Smooth muscle cell of the pulmonary artery (primary cell): ENCODE measurements at places on chromosomes 12 and 14. TPM values are rescaled to one million over a fixed set of nuclear protein-coding genes. Genes with fewer than 3 reads are reported as not detected.

The BAG5 gene
- total RNA-seq = 24.1 and 25.2 TPM in 2 replicates

The MSRB3 gene
- 91.8 and 103 TPM in 2 replicates for total RNA-seq

The TAS2R46 gene
- total RNA-seq = 2.6 and 4.8 TPM in 2 replicates

The USP5 gene
- 90.6 and 117 TPM in 2 replicates for total RNA-seq

The PROX2 gene
- total RNA-seq = not detected in 2 replicates

The RNASE1 gene
- 1.6 and 7.6 TPM in 2 replicates for total RNA-seq

The MYBPC1 gene
- total RNA-seq = under 0.01 TPM in 1 of 2 replicates, not detected in the other

The MMP17 gene
- 2.6 and 7.8 TPM in 2 replicates for total RNA-seq

The CABP1 gene
- total RNA-seq = 1.6 and 21.4 TPM in 2 replicates

The SLCO1B3 gene
- total RNA-seq = 0.07 TPM in 1 of 2 replicates, not detected in the other

The TRIP11 gene
- 54.8 and 56.4 TPM in 2 replicates for total RNA-seq

The AQP6 gene
- total RNA-seq = 0.10 and 0.20 TPM in 2 replicates

The CARMIL3 gene
- total RNA-seq = 0.17 TPM in 1 of 2 replicates, not detected in the other

The SEL1L gene
- 145 and 155 TPM in 2 replicates for total RNA-seq

The LMO3 gene
- 0.17 and 0.39 TPM in 2 replicates for total RNA-seq

The ASIC1 gene
- total RNA-seq = 3.5 and 3.6 TPM in 2 replicates

The SYT1 gene
- 2.0 and 25.2 TPM in 2 replicates for total RNA-seq

The AP1G2 gene
- 10.2 and 10.6 TPM in 2 replicates for total RNA-seq

The NELL2 gene
- total RNA-seq = 0.23 TPM in 1 of 2 replicates, not detected in the other
